Right hindlimb (tissue), 1 donor: ENCODE measurements at places on chromosomes 3 and 15.

DNA sequence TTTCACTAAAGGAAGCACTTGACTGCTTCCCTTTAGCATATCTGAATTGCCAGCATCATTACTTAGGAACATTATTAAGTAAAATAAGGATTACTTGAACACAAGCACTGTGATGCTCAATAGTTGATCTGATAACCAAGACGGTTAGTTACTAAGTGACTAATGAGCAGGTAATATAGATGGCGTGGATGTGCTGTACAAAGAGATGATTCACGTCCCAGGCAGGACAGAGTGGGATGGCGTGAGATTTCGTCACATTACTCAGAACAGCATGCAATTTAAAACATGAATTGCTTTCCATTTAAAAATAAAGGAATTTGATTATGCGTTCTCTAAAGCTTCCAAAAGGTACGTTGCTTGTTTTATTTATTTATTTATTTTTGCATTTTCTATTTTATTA is 240.0 kb upstream of the ARHGEF26 start:
- DNase-seq, result no peak

GRCh38 chr15:64282701-64283100 is 73.3 kb downstream of the CSNK1G1 start:
- no peak for DNase-seq

DNA sequence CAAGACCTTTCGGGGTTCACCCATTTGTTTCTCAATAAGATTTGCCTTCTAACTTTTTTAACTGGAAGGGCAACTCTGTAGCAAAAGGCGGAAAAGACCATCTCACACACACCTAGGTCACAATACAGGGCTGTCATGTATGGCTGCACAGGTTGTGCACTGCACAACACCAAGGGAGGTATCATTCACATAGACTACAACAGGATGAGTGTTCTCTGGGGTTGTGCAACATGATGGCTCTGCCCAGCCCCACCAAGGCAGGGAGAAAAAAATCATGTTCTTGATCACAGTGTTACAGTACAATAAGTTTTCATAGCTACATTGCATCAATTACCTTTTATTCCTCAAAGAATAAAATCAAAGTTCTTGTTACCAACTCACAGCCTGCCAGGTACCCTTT is 52.8 kb downstream of the ANXA2 start:
- DNase-seq, result no peak

DNA sequence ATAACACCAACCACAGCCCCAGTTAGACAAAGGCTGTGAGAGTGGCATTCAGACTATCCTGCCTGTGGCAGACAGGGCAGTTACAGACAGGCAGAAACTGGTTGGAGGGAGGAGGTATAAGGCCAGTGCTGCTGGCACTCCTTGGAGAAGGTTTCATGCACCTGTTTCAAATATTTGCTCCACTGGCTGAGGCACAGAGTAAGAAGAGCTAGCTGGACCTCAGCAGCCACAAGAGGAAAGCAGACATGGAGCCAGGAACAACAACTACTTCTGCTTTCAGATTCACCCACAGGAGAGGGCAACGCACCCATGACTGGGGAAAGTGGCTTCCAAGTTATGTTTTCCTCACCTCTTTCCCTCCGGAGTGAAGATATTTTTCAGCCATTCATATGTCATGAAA is 11.5 kb upstream of the PRKAR2A start:
- no peak for DNase-seq

DNA sequence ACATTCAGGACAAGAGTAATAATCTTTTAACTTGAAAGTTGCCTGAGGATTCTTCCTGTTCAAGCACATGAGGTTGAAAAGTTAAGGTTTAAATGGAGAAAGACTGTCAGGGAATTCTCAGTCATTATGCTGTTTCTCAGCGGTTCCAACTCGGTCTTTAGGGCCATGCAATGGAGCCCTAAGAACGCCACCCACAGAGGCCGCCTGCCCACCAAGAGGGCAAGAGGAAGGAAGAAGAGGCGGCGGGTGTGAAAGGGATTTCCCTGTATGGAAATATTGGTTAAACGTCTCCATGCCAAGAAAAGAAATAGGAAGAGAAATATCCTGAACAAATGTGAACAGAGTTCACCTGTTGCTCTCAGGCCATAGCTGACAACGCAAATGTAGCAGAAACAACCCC is 234.4 kb downstream of the OCA2 start:
- no peak for DNase-seq

- DNase-seq, result no peak
Observed at GRCh38 chr3:124283652-124284023, 291.7 kb upstream of the ROPN1 start.

DNA sequence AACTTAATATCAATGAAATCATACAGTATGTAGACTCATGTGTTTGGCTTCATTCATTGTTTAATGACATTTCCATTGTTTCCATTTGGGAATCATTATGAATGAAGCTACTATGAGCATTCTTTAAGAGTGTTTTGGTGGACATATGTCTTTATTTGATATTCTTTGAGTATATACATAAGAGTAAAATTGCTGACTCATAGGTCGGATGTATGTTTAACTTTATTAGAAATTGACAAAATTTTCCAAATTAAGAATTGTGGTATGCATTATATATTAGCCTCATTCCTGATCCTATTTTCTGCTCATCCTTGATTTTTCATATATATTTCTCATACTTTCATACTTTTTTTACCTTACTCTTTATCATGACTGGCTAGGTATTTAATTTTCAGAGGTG is 28.7 kb upstream of the CMC1 start:
- DNase-seq, result no peak

- DNase-seq, result no peak
Observed at GRCh38 chr15:70902107-70902506, 9.5 kb downstream of the LRRC49 start.

DNA sequence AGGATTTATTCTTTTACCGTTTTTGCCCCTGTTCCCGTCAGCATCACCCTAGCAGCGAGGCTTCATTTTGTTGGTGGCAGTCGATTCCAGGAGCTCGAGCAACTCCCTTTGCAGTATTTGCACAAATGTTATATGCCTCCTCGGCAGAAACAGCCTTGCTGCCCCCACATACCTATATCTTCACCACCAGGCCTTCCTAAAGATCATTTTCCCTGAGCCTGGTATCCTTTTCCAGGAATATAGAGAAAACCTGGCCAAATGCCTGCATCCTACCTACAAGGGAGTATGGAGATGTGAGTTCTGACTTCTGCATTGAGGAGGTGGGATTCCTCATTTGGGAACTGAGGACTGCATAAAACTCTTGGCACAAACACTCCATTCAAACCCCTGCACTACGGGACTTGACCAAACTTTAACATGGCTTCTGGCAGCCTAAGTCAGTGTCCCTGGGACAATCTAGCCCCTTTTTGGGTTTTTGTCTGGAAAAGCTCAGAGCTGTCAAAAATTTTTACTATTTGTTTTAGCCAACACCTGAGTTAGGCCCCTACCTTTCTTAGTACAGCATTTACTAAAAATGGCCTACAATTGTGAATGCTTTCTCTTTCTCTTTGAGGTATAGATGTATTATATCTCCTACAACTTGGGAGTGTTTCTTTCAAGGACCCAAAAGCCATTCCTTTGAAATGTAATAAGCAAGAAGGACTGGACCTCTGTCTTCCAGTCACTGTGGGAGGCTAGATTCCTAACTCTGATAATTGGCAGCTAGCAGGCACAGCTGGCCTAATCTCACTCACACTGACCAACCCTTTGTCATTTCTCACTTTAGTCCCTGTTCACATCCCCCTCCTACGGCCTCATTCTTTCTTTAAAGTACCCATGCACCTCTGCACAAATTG is 12.1 kb upstream of the UBE2Q2 start:
- DNase-seq, result no peak
